Activated CD4-positive, alpha-beta T cell treated with anti-CD3 and anti-CD28 coated beads for 24 hours (primary cell): ENCODE measurements at places on chromosomes 3 and 15.
A peak's percentile ranks its signal among the peaks of the same experiment; 100 is the strongest.

- no peak for DNase-seq
These were observed 4.6 kb downstream of the ERICH6 start for GRCh38 chr3:150699068-150699639.

DNA sequence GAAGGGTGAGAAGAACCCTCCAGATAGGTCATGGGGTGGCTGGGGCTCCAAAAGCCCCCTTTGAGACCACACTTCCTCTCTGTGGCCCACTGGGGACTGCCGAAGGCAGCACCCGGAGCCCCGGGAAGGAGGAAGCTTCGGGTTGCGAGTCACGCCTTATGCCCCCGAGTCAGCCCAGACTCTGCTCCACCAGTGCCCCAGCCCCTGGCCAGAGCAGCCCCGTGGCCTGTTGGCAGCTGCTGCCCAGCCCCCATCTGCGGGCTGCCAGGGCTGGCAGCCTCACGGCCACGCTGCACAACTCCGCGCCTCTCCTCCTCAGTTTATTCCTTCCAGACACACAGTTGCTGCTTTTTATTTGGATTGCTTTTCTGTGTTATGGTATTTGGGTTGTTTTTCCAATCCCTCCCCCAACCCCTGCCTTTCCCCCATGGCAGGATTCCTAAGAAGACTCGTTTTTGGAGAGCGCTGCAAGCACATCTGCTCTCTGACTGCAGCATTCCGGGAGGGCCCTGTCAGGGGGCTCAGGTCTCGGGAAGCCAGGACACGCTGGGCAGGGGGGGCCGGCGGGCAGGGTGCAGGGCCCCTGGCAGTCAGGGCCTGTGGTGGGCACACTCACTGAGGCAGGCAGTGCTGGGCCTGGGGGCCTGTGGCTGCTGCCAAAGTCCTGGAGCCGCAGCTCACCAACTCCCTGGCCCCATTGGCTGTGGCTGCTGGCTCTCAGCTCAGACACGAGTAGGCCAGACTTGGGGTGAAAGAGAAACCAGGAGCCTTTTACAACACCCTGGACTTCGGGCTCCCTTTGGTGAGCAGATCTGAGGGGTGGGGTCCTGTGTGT, 20.2 kb downstream of the MAGEF1 start:
- DNase-seq, result no peak

DNA sequence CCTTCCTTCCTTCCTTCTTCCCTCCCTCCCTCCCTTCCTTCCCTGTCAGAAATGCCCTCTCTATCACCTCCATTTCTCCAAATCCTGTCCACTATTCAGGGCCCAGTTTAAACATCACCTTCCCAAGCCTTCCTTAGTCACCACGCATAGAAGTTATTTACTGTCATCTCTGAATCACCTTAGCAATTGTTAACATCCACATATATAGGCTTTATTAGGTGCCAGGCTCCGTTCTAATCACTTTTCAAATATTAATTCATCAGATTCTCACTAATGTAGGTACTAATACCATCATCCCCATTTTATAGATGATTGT, 1.1 kb upstream of the MAGEF1 start:
- no peak for DNase-seq

- DNase-seq, result no peak
These were observed 6.8 kb downstream of the ANXA2 start for GRCh38 chr15:60390871-60391501.

- DNase-seq, result no peak
These were observed 18.2 kb upstream of the JMJD7 start for GRCh38 chr15:41809526-41810220.

- DNase-seq, result no peak
These were observed 24.2 kb downstream of the KATNBL1 start for GRCh38 chr15:34185666-34186065.

DNA sequence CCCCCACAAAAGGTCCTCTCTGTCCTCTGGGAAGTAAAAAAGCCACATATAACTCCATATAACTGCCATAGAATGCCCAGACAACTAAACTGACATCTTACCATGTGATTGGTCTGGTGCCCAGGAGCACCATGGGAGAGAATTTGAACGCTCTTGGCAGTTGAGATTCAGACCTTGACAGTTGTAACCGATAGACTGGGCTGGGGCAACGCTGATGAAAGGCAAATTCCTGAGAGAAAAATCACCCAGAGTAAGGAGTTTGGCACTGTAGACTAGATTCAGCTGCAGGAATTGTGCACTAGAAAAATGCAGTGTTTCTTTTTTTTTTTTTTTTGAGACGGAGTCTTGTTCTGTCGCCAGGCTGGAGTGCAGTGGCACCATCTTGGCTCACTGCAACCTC, 240.5 kb downstream of the SOX2 start:
- DNase-seq, result no peak

GRCh38 chr3:502486-502885, 305.9 kb downstream of the CHL1 start:
- DNase-seq, result no peak

GRCh38 chr15:59657635-59658125, 365 bp upstream of the GTF2A2 start:
- DNase-seq, result no peak

DNA sequence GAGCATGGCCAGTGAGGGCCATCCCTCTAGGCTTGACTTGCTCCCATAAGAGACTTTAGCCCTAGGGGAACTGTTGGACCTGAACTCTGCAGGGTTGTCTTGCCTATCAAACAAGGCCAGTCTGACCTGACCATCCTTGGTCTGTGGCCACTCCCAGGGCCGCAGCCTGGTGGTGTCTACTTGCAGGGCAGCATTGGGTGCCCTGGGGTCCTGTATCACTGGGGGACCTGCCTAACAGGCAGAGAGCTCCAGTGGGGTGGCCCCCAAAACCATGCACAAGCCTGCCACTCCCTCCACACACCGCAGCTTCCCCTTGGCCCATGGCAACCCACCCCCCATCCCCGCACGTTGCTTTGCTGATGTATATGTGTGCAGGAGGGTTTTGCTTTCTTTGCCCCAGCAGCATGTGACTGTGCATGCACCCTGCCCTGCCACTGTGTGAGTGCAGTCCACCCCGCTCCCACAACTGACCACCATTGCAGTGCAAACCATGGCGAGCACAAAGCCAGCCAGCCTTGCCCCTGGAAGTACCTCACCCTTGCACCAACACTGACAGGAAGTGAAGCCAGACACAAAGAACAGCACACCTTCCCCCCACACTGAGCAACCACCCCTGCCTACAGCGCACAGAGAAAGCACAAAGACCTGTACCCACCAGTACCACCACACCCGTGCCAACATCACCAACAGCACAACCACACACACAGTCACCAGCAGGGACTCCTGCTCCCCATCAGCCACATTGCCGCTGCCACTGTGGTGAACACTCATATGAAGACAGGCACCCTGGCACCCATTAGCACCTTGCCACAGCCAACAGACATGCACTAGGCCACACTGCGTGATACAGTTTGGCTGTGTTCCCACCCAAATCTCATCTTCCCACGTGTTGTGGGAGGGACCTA, 88.8 kb downstream of the SENP7 start:
- peak; percentile 3 for DNase-seq

GRCh38 chr3:88000853-88001252, 58.0 kb downstream of the CGGBP1 start:
- peak; percentile 2 for DNase-seq

- no peak for DNase-seq
These were observed 190.7 kb upstream of the CNTN6 start for GRCh38 chr3:901953-902778.

GRCh38 chr3:127672429-127673190, at the start of gene ABTB1:
Gene ABTB1, plus strand, starts transcription at chr3:127672952. Its CDS starts 74 bp downstream, at chr3:127673026.
- DNase-seq, result peak; percentile 79

- DNase-seq, result no peak
These were observed 23.6 kb downstream of the MLH1 start for GRCh38 chr3:37016903-37017302.

- no peak for DNase-seq
These were observed 35.2 kb downstream of the MGLL start for GRCh38 chr3:127787071-127787490.

DNA sequence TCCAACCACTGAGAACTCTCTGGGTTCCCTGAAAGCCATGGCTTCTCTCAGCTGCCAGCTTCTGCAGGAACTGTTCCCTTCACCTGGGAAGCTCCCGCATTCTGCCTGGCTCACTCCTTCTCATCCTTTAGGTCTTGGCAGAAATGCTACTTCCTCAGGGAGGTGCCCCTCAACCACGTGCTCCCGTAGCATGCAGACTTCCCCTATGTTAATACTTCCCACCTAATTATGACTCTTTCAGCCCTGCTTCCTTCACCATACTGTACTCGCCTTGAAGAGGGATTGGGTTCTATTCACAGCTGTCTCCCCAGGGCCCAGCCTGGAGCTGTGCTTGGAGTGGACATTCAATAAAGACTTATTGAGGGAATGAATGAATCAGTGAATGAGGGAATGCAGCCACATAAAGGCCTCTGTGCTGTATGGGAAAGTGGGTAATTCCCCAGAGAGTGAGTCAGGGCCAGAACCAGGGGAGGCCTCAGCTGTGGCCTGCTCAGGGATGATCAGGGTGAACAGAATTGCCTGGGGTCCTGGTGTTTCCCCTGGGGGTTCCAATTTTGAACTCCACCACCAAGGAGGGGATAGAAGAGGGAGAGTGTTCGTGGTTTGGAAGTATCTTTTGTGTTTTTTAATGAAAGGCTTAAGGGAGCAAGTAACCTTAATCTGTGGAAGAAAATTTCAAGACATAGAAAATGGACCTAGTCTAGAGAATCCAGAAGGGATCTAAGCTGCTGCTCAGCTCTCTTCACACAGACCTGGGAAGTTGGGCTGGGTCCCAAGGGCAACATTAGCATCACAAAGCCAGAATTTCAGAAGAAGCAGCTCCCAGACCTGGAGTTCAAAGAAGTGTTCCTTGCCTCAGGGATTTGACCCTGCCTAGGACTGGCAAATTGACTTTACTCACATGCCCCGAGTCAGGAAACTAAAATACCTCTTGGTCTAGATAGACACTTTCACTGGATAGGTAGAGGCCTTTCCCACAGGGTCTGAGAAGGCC, 14.6 kb upstream of the FAM107A start:
- DNase-seq, result no peak

GRCh38 chr3:50608278-50608677, 3.3 kb downstream of the CISH start:
- no peak for DNase-seq

GRCh38 chr15:77674327-77674726, 41.6 kb upstream of the LINGO1 start:
- DNase-seq, result no peak

DNA sequence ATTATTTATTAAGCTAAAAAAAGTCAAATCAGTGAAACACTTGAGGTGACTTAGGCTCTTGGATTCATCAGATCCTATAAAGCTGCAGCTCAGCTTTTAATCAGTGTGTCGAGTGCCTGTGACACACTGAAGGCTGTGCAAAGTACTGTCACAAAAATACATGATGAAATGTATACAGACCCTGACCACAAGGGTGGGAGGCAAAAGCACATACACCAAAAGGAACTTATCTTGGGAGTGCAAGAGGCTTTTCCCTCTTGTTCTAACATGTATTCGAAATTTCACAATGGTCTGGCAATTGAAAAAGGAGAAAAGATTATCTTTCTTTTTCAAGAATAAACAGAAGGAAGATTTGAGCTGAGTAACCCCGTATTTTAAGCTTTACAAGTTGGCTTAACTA, 35.9 kb downstream of the VGLL4 start:
- DNase-seq, result no peak

GRCh38 chr3:86149054-86149453, 841.9 kb downstream of the VGLL3 start:
- DNase-seq, result no peak

DNA sequence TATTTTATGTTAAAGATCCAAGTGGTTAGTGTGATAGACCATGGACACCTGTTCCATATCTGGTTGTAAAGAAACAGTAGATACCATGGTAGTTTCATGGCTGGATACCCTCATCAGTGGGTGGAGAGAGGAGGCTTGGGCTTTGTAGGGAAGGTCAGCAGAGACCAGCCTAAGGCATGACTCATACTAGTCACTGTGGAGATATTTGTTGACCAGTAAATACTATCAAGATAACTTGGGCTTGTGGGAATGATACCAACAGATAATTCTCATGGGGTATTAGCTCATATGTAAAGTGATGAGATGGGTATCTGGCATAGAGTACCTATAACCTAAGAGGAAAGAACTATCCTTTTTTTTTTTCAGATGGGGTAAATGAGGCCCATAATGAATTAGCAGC, 354.5 kb downstream of the CACNA2D3 start:
- DNase-seq, result no peak

- no peak for DNase-seq
These were observed 45.5 kb downstream of the RASGRF1 start for GRCh38 chr15:79045041-79045440.
